ENCODE measurements at places on chromosomes 3 and 15. TPM values are rescaled to one million over a fixed set of nuclear protein-coding genes. Genes with fewer than 3 reads are reported as not detected.

Gene NANOGP8
- total RNA-seq: not detected

Gene MORC1
- not detected for total RNA-seq

Gene STX19
- not detected for total RNA-seq

Gene CASR
- total RNA-seq: not detected

Gene TRPM1
- total RNA-seq: not detected

Gene GOLIM4
- 77.0 TPM for total RNA-seq

Gene TM4SF18
- total RNA-seq: under 0.01 TPM

Gene DAZL
- not detected for total RNA-seq

Gene LSM3
- total RNA-seq: 7.8 TPM

Gene ASB14
- 0.17 TPM for total RNA-seq

Gene MYO5C
- total RNA-seq: 0.16 TPM

Gene GABRG3
- total RNA-seq: not detected

Gene KIF15
- total RNA-seq: 1.3 TPM

Gene LHFPL4
- total RNA-seq: under 0.01 TPM

Gene CNTN4
- not detected for total RNA-seq

Measured in bronchial smooth muscle cell (primary cell).